Breast epithelium (tissue), 4 donors: ENCODE measurements at places on chromosomes 13 and 19.

GRCh38 chr19:48342841-48343540, 17.6 kb downstream of the EMP3 start:
- no peak for DNase-seq

GRCh38 chr19:50728084-50728737, 5.0 kb downstream of the CLEC11A start:
- DNase-seq, result peak; percentile 55

DNA sequence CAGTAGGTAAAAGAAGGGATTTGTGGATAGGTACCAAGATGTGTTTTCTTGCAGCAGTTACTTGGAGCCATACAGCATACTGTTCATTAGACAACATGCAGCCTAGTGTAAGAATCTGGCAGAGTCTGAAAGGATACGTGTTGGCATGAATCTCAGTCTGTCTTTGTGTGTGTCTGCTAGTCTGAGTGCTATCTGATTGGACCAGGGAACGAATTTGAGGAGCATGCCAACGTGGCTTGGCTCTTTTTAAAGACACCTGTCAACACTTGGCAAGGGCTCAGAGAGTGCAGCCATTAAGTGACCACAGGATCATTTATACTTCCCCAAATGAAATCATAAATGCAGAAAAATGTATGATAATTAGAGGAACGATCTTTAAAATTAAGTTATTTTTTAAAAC, 27.6 kb upstream of the ATXN8OS start:
- no peak for DNase-seq

- DNase-seq, result no peak
Measured at GRCh38 chr19:3506384-3507340, 551 bp downstream of the FZR1 start.

- no peak for DNase-seq
Measured at GRCh38 chr13:113566227-113566561, 18.4 kb upstream of the TFDP1 start.

DNA sequence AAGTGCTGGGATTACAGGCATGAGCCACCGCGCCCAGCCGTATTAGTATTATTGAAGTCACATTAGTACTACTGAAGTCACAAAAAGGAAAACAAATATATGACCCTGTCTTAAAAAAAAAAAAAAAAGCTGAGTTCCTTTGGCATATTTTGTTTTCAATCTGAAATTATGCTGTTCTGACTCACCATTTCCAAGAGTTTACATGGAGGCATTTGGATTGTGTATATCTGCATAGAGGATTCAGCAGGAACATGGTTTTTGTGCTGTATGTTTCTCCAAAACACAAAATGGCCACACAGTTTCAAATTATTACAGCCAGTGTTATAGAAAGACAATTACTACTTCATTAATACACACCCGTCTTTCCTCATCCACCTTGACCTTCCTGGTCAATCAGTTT, 103.5 kb upstream of the TSC22D1 start:
- no peak for DNase-seq

- no peak for DNase-seq
Measured at GRCh38 chr13:98847780-98848179, 95.3 kb upstream of the SLC15A1 start.

GRCh38 chr19:14183741-14184350, 22.1 kb downstream of the ADGRL1 start:
- DNase-seq, result no peak

DNA sequence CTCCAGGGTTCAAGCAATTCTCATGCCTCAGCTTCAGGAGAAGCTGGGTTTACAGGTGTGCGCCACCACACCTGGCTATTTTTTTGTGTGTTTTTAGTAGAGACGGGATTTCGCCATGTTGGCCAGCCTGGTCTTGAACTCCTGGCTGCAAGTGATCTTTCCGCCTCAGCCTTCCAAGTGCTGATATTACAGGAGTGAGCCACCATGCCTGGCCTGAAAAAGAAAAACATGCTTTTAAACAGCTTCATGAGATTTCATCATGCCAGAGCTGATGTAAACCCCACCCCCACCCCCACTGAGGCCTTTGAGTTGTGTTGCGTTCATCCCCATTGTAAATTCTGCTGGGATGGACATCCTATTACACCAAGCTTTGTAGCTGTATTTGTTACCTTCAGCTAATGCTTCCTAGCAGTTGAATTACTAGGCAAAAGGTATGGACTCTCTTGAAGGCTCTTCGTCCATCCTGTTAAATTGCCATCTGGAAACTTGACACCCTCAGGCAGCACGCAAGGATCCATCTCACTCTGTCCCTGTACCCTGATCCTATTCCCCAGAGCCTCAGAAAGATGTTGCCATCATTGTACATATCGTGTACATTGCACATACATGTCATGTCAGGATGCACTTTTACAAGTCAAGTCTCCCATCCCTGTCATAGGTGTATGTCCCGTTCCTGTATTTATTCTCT, 47.3 kb downstream of the NFIX start:
- no peak for DNase-seq

- DNase-seq, result peak; percentile 43
Measured at GRCh38 chr13:113917594-113918371, 53.9 kb upstream of the GAS6 start.

DNA sequence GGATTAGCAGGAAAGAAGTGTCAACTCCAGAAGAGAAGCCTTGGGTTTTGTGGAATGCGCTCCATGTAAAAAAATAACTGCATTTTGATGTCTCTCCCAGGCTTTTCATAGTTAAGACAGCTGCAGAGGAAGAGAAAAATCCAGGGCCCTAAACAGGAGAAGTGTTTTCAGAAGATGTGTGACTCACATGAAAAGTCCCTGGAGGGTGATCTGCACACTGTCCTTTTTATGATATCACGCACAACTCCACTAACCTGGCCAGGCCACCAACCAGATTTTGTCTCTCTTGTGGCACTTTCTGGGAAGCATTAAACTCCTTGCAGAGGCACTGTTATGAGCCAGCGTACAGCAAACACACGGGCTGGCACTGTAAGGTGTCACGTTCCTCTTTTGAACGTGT, 267.3 kb downstream of the FGF9 start:
- DNase-seq, result no peak

GRCh38 chr13:58369936-58370335, 738.4 kb downstream of the PCDH17 start:
- DNase-seq, result no peak

DNA sequence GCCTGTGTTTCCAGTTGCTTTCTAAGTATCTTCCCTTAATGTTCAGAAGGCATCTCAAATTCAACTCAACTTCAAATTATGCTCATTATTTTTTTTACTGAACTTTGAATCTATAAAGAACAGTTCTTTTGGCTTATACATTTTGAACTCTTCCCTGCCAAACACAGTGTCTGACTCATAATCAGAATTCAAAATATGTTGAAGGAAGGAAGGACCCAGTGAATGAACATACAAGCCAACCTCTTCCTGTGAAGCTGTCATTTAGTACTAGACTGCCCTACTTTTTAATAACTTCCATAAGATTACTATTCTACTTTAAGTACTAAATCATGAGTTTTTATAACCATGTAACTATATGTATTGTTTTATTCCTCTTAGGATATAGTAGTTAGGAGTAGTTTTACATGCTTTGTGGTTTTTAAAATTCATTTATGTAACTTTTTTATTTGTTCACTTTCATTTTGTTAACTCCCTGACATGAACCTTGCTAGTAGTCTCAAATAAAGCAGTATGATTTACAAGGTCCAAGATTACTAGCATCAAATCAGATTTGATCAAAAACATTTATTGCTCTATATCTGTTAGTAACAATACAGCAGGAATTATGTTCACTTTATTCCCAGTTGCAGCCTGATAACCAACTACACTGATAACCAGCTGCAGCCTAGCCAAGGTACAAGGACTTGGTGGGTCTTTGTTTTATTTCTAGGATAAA, 6.4 kb downstream of the NUDT15 start:
- DNase-seq, result no peak

DNA sequence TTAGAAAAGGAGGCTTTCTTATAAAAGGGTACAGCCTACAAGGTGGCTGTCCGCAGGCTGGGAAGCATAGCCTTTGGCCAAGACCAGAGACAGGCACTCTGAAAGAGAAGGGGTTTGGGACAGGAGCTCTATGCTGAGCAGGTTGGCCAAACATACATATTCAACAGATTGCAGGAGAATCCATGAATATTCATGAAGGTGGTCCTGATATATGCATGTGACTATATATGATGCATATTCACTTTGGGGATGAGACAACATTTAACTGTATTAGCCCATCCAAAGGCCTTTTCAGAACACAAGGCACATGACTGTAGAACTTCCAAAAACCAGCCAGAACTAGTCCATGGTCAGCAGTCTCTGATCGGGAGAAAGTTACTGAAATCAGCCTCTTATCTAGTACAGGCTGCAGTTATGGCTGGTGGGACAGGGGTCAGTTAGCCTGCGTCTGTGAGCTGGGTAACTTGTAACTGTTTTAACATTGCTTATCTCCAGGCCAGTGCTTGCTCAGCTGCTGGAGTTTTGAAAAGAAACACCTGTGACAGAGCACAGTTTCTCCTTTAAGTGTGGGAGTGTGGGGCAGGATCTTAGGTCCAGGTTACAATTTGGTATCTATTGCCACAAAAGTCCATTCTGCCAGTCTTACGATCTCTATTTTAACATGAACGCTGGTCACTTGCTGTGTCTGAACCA, 924.2 kb downstream of the UQCRFS1 start:
- no peak for DNase-seq

DNA sequence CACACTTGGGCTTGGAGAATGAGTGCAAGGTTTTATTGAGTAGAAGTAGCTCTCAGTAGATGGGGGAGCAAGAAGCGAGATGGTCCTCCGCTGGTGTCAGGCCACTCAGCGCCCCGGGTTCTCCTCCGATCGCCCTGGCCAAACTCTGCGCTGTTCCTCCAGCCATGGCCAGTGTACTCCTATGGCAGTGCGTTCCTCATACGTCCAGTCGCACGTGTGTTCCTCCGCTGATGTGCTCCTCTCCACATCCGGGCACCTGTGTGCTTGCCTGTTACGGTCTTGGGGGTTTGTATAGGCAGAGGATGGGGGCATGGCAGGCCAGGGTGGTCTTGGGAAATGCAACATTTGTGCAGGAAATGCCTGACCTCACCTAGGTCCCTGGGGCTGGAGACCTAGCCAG, 1899.4 kb downstream of the PCDH9 start:
- DNase-seq, result no peak

DNA sequence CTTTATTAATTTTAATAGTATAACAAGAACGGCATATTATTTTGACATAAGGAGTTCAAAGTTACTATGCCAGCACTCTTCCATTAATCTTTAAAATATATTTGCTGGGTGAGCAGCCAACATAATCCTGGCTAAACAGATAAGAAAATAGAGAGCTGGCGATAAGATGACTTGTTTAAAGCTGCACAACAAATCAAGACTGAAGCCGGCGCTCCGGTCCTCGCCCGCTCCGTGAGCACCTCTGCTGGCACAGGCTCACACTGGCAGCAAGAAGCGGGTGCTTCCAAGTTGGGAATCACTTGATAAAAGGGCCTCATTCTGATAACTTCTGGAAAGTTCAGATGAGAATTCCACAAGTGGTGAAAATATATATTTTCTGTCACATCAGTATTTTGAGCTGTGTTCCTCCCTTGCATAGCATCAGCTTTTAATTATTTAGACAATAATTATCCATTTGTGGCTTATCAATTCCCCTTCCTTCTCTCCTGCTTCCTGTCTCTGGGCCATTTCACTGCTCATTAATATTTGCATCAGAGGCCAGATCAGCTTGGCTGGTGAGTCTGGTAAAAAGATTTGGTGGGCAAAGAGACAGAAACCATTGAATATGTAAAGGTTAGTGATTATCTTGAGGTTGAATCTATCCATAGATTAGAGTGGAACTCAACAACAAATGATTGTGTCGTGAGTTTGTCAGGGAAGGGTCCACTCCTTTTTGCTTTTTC, 205.3 kb downstream of the MZT1 start:
- DNase-seq, result no peak

DNA sequence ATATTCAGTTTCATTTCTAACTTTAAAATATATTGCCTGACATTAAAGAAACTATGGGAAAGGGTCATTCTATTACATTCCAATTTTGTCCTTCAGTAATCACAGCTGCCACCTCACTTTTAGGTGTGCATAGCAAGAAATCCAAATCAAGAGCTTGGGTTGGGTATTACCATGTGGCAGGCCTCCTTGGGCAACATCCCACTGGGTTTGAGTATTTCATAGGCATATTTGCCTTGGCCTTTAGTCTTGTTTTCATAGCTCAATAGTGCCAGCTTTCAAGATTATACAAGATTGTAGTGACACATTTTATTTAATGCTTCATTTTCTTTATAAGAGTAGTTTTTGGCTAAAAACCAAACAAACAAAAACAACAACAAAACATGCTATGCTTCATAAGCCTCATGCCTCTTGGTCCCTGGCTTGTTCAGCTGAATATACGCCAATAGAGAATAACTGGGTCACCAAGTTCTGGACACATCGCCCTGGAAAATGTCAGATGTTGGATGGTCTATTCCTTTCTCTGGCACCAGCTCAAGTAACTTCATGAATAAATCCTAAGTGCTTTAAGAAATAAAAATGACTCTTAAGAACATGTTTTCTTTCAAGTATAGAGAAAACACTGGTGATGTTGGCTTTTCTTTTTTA, 167.4 kb upstream of the STARD13 start:
- no peak for DNase-seq
